Mesenchymal stem cell (in vitro differentiated cells and primary cell): ENCODE measurements at places on chromosomes 6 and 20.
A peak's percentile ranks its signal among the peaks of the same experiment; 100 is the strongest.

DNA sequence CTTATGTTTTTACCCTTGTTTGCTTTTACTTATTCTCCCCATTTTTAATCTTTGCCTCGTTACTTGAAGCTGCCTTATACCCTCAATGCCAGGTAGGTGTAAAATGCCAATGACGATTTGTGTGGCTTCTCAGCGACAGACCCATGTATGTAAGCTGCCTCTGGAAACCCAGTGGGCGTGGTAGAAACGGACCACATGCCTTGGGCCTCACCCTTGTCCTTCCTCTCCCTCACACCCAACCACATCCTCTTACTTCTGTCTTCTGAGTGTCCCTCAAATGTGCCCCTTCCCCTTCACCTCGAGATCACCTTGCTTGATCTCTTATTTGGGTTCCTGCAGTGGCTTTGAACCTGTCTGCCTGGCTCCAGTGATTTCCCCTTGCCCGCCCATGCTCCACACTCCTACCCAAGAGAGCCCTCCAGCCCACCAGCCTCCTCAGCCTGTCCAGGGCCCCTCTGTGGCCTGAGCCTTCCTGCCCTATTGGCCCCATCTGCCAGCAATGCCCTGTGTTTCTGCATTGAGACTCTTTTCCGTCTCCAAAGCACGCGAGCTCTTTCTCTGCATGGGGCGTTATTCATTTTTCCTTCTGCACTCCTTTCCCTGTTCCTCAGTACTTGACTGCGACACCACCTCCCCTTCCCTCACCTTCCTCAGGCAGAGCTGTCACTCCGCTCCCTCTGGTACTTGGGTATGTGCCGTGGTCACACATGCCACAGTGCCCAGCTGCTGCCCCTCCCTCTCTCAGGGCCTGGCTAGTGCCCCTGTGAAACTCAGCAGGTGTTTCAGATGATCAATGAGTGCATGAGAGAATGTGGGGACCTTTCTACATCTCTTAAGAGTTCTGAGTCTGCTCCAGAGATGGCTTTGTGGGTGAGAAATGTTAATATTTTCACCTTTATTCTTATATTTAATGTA, 115.4 kb downstream of the SLX4IP start:
- no peak for DNase-seq

DNA sequence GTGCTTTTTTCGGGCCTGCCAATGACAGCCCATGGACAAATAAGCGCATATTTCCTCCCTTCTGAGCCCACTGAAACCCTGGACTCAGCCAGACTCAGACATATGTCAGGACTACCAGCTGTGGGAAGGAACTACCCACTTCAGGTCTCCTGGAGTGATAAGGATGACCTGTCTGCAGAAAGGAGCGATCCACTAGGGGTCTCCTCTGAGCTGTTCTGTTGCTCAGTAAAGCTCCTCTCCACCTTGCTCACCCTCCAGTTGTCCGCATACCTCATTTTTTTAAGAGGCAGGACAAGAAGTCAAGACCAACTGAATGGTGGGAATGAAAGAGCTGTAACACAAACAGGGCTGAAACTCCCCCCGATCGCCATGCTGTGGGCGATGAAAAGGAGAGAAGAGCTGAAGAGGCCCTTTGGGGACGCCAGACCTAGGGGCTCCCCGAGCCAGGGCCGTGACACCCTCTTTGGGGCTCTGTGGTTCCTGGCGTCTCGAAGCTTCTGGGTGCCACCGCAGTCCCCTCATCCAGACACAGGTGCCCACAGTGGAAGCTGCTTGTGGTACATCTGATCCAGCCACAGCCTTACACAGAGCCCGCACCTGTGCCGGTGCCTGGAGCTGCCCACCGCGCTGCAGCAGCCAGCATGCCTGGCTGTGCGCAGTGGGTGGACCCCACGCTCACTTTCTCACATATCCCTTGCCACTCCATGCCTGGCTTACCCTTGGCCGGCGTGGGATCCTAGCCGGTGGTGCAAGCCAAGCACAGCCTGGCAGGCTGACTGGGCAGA, 68.8 kb downstream of the EYS start:
- DNase-seq = no peak

DNA sequence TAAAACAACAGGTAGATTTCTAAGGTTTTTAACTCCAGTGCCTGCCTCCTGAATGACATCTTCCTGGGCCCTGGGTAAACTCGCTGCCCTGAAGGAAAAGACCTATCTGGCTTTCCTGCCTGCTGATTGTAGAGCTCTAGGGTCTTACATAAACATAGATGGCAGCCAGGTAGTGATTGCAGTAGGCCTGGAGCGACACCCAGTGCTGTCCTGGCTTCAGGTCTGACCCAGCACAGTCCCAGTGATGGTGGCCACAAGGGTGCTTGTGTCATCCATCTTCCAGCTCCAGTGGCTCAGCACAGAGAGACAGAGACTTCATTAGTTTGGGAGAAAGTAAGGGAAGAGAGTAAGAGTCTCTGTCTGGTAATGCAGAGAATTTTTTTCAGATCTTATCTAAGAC, 542.9 kb upstream of the IMPG1 start:
- DNase-seq = no peak

GRCh38 chr20:60764328-60764727, 487.7 kb upstream of the CDH4 start:
- no peak for DNase-seq

DNA sequence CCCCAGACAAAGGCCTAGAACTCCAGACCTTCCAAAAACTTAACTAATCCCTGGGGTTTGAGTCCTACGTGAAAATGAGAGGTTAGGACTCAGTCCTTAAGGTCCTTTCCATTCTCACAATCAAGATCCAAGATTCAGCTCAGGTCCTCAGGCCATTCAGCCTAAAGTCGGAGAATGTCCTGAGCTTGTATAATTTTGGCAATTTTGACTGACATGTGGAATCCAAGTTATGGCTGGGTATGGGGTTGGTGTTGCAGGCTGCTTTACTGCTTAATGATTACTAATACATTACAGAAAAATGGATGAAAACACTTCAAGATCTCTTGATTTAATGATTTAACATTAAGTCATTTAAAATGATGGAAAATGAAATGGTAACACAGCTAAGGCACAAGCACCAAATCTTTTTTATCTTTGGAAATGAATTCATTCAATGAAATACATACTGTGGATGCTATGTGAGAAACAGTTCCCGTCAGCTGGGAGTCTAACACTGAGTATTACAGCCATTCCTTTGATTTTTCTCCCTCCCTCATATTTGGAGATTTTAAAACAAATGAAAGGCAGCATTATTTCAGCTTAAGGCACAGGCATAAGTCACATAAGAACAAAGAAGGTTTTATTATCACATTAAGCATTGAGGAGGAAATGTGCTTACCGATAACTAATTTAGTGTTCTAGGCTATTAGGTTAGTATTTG, 1.3 kb downstream of the ARHGAP18 start:
- DNase-seq = no peak

DNA sequence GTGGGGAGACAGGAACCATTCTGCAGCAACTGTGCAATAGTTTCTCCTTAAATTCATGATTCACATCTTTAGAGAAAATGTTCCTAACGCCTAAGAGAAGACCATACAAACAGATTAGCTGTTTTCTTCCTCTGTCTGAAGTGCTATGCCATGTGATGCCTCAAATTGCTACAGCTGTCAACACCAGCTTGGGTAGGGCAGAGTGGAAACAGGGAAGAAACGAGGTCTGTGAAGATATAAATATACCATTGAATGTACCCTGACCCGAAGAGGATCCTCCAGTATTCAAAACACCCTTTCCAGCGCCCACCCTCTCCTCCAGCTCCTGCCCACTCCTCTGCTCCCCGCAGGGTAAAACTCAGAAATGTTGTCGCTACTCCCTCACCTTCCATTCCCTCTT, 40.3 kb upstream of the PRND start:
- peak; percentile 28 for DNase-seq

DNA sequence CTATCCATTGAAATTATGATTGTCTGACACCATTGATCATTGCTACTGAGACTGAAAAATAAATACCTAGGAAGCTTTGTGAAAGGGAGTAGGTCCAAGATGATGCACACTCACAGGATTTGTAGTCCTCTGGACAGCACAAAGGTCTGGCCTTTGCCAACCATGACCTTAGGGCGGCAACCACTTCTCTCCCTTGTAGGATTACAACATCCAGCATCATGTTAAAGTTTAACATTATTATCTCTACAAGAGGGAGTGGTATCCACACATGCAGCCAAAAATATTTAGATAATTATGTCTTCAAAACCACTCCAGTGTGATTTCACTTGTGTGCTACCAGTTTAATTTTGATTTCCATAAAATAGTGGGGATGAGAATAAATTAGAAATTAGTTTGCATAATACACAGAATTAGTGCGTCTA, 51.1 kb upstream of the NHSL1 start:
- DNase-seq = no peak

DNA sequence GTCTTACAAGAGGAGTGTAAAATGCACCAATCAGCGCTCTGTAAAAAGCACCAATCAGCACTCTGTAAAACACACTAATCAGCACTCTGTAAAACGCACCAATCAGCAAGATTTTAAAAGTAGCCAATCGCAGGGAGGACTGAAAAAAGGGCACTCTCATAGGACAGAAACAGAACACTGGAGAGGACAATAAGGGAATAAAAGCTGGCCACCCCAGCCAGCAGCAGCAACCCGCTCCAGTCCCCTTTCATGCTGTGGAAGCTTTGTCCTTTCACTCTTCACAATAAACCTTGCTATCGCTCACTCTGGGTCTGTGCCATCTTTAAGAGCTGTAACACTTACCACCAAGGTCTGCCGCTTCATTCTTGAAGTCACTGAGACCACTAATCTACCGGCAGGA, 1.7 kb upstream of the AIG1 start:
- no peak for DNase-seq

DNA sequence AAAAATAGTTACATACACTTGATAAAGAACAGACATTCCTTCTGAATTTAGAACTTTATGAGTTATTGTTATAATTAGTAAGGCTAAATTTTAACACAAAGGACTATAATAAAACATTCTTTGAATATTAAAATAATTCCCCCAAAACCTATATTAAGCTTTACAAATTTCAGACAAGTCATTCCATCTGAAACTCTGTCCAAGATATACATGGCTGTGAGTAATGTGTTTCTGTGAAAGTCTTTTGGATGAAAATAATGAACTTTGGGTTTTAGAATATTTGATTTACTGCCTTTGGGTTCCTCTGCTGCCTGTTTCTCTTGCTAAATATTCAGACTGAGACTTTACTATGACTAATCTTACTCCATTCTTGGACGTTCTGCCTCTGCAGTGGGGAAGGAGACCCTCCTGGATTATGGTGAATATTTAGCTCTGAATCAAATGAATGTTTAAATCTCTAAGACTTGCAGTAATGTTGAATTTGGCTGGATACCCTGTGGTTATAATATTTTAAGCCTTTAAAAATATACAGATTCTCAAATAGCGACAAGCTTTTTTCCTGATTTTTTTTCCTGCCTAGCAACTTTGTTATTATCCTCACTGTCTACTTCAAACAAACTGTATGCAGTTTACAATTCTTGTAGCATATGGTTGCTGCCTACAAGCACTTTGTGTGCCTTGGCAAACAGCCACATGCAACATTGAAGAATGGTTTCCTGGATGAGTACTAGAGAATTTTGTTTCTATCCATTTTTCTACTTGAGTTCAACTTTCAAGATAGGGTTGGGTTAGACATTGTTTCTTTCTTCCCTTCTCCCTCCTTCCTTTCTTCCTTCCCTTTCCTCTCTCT, 51.4 kb downstream of the TXLNB start:
- peak; percentile 85 for DNase-seq

DNA sequence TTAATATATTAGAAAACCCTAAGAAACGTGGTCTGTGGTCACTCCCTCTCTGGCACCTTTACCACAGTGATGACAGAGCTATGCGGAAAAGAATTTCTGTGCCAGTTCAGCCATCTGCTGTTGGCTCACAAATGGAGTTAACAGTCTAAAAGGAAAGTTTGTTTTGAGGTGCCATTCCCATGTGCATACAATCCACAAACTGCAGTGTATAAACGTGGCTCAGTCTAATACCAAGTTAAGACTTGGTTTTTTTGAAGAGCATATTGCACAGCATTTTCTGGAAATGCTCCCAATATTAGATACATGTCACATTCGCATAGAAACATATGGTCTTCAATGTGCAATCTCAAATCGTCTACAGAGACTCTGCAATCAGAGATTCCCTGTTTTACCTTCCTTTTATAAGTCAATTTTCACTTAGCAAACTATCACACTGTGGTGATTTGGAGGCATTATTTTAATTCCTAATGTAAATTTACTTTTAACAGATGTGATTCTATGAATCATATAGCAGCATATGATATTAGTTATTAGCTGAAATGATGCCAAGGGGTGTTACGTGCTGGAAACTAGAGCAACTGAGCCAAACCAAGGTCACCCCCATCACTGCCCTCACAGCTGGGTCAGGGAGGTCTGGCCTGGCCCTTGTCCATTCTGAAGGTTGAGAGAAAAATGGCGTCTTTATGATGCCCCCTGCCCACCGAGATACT, 383.5 kb downstream of the PRKN start:
- DNase-seq = no peak

DNA sequence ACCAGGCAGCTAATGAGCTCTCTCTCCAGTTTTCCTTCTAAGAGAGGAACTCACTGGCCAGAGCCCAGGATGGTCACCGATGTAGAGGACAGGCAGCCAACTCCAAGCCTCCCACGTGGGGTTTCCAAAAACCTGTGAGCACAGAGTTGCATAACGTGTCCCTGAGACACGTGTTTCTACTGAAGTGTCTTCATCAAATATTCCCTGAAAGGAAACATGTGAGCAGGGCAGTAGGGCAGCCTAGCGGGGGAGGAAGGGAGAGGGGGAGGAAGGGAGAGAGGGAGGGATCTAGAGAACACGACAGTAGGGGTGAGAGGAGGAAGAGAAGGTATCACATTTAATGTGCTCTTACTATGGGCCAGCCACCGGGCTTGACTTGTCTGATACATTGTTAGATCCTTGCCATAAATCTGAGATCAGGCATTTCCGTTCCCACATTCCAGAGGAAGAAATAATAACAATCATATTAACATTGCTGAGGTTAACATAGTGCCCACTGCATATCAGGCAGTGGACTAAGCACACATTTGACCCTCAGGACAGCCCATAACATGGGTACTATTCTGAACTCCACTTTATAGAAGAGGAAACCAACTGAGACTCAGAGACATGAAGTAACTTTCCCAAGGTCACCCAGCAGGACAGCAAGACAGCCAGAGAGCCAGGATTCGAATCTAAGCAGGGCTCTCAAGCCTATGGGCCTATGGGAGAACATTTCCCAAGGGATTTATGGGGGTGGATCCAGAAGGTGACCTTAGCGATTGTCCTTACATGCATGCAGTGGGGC, 4.5 kb upstream of the SYS1 start:
- peak; percentile 63 for DNase-seq

DNA sequence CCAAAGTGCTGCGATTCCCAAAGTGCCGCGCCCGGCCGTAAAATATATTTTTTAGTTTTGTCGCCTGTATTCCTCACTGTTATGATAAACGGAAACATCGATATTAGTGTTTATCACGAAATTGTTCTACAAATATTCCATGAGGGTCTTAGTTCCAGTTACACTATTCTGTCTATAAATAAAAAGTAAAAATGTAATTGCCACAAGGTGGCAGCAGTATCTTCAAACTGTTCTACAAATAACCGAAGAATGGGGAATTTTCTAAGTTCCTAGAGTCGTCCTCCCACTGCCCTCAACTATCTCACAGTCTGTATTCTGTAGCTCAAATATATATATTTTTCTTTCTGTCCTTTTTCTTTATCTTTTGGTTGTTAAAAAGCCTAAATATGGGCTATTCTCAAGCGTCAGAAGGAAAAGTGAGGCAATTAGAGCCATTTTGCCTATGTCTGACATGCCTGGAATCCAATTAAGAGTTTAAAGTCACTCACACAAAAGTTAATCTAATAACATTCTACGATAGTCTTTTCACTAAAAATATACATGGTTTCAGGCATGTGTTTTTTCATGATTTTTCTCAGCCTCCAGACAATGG, 14.2 kb upstream of the FAM162B start:
- peak; percentile 44 for DNase-seq
